ENCODE measurements at places on chromosomes 16 and 17.
A peak's percentile ranks its signal among the peaks of the same experiment; 100 is the strongest.

DNA sequence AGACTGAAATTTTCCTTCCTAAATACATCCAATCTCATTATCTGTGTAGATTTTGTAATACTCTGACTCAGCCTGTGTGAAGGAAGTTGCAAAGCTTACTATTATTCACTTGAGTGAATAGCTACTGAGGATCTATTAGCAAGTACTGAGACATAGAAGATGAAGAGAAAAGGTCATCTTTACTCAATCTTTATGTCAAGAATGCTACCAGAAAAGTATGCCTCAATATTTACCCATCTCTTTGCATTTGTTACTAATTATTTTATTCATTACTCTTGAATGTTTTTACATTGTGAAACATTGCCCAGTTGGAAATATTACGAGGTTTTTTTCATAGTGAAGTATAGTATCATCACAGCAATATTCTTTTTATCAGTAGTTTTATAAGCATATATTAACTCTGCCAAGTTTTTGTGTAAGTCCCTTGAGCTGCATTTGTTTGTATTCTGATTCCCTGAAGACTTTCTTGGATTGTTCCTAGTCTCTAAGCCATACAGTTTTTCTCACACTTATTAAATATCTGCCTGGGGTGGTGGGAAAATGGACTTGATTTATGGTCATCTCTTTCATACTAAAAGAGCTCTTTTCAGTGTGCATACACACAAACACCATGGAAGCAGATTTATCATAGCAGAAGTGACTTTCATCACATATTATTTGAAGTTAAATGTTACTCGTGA, 110.4 kb downstream of the MRTFB start:
- no peak for DNase-seq

- no peak for DNase-seq
These were observed 9.7 kb downstream of the C16orf54 start for GRCh38 chr16:29736112-29736511.

DNA sequence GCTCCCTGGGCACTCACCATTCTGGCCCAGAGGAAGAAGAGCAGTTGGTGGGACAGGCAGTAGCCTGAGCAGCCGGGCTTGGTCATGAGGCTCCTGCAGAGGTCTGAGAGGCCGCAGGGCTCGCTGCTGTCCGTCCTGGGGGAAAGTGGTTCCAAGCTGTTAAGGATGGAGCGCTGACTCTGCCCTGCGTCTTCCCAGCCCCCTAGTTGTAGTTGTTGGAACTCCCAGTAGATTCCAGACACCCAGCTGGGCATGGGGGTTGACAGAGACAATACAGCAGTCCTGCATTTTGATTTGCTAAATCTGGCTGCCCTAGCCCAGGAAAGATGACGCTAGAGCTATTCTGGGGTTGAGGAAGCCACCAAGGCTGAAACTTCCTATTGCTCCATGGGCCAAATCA, 7.3 kb downstream of the C16orf89 start:
- no peak for DNase-seq

DNA sequence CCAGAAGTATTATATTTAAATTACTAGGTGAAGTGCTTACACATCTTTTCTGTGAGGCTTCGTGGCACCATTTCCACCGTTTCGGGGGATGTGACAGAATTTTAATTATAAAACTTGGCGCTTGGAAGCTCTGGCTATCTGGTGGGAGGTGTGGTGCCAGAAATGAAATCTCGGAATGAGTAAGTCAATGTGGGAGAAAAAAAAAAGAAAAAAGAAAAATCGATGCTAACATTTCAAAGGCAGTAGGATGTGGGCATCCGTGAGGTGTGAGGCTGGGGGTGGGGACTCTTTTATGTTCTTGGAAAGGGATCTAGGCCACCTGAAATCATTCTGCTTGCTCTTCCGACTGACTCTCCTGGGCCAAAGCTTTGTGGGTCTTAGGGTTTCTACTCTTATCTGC, 21.9 kb downstream of the CPPED1 start:
- no peak for DNase-seq

DNA sequence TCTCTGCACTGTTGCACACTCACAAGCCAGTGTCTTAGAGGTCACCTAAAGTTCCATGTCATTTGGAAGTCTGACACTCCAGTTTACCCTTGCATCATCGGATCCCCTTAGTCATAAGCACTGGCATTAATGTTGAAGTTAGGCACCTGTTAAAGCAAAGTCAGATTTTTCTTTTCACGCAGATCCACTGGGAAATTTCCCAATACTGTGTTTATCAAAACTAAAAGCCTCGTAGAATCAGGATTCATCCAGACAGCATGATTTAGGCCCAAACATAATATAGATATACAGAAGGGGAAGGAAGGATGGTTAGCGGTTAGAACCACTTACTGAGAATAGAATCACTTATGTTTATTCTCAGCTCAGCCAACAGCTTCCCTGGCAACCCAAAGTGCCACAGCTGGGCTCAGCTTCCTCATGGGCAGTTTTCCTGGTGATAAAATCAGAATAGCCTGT, 30.1 kb upstream of the HAPSTR1 start:
- no peak for DNase-seq

- no peak for DNase-seq
These were observed 322.6 kb upstream of the XYLT1 start for GRCh38 chr16:17793354-17793753.

DNA sequence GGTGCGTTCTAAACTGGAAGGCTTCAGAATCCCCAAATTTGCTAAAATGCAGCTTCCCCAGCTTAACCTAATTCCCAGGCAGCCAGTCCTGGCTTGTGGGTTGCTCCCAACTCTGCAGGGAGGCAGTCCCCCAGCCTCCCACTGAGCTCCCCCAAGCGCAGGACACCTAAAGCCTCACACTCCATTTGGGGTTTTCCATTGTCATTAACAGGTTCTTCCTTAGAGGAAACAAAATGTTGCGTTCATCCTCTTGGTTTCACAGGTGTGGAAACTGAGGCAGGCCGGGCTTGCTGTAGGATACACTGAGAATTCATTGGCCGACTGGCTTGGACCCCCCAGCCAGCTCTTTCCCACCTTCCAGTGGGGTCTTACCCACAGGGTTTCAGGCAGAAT, 2.3 kb upstream of the TAC4 start:
- DNase-seq = no peak

DNA sequence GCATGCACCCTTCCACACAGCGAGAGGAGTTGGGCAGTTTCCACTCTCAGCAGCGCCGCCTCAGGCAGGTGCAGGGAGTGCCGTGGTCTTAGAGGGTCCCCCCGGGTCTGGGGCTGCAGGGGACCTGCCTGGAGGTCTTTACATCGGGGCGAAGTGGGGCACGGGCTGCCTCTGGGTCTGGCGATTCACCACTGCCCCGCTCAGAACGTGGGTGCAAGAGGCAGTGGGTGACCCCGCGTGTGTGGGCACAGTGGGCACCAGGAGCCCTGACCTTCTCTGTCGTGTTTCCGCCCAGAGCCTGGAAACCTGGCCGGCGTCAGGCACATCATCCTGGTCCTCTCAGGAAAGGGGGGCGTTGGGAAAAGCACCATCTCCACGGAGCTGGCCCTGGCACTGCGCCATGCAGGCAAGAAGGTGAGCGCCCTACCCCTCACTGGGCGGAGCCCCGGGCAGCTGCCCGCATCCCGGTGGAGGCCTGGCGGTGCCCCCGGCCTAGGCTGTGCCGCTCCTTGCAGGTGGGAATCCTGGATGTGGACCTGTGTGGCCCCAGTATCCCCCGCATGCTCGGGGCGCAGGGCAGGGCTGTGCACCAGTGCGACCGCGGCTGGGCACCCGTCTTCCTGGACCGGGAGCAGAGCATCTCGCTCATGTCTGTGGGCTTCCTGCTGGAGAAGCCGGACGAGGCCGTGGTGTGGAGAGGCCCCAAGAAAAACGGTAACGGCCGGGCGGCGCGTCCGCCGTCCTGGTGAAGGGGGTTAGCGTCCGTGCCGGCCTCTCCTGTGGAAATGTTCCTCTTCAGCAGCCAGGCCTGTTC, 3.7 kb downstream of the NUBP2 start:
- no peak for DNase-seq

DNA sequence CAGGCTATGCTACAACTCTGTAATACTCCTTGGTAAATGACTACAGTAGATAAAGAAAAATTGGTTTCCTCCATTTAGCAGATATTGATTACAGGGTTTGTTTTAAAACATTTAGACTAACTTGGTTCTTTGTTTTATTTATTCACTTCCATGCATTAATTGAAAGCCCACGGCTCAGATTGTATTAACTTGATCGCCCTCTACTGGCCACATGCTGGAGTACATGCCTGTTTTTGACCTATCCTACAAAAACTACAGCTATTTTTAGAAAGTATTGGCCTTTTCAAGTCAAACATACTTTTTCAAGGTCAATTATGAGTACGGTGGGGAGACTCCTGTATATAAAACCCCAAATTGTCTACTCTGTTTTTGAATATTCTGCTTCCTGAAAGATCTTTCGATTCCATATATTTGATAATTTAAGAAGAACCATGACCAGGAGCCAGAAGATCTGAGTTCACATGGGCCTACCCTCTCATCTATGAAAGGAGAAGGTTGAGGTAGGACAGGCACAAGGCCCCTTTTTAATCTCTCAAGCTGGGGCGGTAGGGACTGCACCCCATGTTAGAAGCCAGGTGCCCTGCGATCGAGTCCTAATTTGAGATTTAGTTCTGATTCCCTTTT, 51.8 kb downstream of the CA10 start:
- peak; percentile 42 for DNase-seq

DNA sequence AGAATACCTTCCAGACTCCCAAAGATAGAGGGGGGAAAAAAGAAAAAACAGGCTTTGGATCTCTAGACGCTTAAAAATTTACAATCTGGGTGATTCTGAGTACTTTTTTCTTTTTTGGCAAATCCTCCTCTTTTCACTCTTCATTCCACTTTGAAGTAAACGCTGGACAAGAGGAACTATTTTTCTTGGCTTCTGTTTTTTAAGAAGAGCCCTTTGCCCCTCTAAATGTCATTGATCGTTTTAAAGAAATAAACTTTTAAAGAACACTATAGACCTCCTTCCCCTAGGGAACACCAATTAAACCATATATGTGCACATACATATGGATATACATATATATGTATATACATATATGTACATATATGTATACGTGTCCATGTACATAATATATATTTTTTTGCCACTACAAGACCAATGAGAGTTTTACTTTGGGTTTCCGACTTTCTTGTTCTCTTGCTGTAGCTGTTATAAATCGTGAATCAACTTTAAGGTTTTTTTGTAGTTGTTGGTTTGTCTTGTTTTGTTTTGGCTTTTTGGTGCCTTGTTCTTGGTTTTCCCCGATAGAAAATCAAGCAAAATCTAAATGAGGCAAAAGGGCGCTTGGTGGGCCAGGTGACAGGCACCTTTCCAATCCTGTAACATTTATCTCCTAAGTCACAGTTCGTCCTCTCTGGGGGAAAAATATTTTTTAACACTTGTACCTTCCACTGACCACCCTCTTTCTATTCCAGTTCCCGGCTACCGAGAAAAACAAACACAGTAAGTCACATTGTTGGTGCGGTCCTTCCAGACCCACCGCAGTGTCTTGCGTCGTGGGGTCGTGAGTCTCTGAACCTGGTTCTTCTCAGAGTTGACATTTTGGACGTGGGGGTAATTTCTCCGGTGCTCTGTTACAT, 4.4 kb downstream of the FOXF1 start:
- no peak for DNase-seq

All from cerebellar nuclear complex (tissue), 1 donor.